ENCODE measurements at places on chromosomes 16 and 17.

GRCh38 chr16:72908362-72909167 is 139.4 kb downstream of the ZFHX3 start:
- DNase-seq = no peak

GRCh38 chr16:4052801-4053293 is 63.4 kb downstream of the ADCY9 start:
- no peak for DNase-seq

DNA sequence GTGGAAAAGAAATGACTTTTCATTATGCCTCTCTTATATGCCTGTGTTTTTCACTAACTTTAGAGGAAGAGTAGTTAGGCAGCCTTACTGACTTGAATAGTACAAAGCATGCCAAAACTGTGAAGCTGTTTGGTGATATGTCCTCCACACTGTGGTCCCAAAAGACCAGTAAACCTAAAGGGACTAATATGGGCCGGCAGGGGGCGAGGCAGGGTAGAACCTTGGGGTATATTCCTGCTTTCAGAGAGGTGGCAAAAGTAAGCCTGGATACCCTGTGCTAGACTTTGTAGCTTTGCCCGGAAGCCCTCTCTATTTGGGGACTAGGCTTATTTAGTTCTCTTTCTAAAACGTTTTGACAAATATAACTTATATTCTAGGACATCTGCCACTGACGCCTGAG is 36.5 kb upstream of the VWA3A start:
- DNase-seq = no peak

DNA sequence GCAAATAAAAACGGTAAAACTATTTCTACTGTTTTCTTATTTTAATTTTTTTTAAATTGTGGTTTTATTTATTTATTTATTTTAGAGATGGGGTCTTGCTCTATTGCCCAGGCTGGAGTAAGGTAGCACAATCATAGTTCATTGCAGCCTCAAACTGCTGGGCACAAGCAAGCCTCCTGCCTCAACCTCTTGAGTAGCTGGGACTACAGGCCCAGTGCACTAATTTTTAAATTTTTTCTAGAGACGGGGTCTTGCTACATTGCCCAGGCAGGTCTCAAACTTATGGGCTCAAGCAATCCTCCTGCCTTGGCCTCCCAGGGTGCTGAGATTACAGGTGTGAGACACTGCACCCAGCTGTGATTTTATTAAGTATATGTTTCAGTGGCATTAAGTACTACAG is 46.5 kb upstream of the MRC2 start:
- no peak for DNase-seq

DNA sequence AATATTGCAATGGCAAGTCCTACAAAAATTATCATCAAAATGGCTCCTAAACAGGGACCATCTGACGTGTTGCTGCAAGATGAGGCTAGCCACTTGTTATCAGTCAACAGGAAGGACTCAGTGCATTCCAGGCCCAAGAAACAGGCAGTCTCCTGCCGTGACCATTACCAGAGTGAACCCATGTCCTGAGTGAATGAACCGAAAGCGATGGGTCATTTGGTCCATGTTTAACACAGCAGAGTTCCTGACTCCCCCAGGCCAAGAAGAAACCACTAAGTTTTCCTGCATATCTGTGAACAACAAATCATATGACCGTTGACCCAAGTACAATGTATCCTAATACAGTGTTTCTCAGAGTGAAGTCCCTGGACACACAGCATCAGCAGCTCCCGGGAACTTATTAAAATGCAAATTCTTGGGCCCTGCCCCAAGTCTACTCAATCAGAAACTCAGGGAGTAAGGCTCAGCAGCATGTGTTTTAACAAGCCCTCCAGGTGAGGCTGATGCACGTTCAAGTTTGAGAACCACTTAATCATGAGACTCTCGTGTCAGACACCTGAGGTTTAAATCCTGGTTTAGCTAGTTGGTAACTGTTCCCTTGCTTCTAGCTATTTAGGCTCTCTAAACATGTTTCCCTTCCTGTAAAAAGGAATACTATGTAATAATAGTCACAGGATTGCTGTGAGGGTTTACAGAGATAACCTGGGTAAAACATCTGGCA is 429.4 kb upstream of the MAF start:
- no peak for DNase-seq

GRCh38 chr17:13582776-13583547 is 18.8 kb downstream of the HS3ST3A1 start:
- no peak for DNase-seq

DNA sequence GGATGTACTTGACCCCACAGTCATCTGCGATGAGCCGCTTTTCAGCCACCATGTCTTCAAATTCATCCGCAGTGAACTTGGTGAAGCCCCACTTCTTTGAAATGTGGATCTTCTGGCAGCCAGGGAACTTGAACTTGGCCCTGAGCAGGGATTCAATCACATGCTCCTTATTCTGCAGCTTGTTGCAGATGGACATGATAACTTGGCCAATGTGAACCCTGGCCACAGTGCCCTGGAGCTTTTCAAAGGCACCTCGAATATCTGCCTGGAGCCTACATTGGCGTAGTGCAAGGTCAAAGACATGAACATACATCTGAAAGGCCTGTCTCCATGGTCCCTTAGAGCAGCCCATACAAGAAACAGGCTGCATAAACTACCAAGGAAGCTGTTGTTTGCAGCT is 1.8 kb upstream of the TENT4B start:
- DNase-seq = no peak

DNA sequence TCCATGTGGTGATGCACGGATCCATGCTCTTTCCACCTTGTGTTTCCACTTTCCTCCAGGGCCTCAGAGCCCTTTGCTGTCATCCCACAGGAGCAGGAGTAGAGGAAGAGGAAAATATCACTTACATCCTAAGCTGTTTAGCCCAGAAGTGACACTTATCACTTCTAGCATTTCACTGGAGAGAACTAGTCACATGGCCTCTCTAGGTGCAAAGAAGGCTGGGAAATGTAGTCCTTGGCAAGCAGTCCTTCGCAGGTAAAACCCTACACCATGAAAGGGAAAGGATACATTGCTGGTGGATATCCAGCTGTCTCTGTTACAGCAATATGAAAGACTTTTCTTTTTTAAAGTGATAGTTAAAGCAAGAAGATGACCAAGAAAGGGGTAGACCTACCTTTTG is 185.9 kb downstream of the RGS9 start:
- no peak for DNase-seq

GRCh38 chr17:29613352-29613837 is 9.3 kb downstream of the CORO6 start:
- DNase-seq = no peak

DNA sequence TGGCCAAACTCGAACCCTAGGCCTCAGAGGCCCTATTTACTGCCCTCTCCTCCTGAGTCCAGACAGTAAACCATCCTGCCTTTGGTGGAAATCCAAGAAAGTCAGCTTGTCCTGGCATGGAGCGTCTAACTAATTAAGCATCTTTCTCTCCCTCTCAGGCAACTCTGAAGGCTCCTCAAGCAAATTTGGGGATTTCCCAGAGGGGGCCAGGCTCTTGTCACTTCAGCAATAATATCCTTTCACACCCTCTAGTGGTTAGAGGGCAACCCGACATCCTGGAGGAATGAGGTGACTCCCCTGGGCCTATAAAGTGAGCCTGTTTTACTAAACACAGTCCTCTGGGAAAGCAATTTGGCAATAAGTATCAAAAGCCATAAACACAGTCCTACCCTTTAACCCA is 60.4 kb downstream of the NOG start:
- DNase-seq = no peak

DNA sequence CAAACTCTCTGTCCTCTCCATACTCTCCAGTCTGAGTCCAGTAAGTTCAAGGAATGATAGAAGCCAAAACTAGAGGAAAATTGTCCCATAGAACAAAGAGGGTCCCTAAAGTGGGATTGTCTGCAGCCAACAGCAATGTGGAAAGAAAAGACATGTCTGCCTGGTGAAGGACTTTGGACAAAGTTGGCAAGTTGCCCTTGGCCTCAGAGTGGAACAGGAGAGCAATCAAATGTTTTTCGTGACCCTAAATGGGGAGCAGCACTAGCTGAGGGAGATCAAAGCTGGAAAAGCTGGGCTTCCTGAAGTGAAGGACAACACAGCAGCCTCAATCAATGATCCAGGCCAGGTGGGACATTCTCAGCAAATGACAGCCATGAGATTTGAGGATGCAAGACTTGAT is 183.5 kb downstream of the CHD9NB start:
- no peak for DNase-seq

DNA sequence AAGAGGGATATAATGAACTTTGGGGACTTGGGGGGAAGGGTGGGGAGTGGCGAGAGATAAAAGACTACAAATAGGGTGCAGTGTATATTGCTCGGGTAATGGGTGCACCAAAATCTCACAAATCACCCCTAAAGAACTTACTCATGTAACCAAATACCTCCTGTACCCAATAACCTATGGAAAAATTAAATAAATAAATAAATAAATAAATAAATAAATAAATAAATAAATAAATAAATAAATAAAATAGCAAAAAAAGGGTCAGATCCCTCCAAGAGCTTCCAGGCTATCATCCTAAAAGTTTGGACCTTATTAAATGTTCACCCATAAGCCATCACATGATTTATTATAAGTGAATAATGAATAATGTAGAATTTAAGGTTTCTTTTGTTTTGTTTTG is 636.1 kb upstream of the C16orf82 start:
- no peak for DNase-seq

DNA sequence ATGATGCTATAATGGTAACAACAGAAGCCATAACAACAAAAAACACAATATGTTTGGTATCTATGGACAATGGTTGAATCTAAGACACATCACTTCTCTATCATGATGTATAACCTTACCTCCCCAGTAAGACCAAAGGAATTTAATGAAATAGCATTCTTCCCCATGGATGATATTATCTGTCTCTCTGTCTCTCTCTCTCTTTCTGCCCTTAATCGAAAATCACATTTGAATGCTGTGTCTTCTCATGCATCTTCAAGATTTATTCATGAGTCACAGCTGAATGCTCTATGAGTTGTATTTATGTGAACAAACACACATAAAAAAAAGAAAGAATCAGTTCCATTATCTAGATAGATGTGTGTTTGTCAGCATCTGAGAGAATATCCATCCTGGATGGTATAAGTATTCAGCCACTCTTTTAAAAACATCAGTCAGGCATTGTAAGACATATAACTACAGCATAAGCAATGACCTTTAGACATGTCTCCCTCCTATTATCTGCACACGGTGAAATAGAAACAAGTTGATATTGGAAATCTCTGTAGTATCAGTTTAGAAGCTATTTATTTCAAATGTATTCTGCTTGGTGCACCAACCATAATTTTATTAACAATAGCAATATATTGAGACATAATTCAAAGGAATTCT is 433.3 kb downstream of the TOX3 start:
- DNase-seq = no peak

DNA sequence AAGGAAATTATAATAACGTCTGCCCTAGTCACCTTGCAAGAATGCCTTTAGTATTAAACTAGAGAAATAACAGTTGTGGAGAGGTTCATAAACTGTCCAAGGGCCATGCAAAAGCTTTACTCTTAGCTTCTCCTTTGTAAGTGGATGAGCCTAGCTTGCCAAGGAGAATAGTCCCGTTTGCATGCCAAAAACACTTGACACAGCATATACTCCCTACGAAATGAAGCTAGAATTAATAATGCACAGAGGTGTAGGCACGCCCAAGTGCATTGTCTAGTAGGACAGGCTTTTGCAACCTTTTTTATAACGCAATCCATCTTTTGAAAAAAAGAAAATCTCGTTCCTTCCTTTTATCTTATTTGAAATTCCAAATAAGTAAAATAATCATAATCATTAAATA is 12.8 kb upstream of the CDRT4 start:
- no peak for DNase-seq

DNA sequence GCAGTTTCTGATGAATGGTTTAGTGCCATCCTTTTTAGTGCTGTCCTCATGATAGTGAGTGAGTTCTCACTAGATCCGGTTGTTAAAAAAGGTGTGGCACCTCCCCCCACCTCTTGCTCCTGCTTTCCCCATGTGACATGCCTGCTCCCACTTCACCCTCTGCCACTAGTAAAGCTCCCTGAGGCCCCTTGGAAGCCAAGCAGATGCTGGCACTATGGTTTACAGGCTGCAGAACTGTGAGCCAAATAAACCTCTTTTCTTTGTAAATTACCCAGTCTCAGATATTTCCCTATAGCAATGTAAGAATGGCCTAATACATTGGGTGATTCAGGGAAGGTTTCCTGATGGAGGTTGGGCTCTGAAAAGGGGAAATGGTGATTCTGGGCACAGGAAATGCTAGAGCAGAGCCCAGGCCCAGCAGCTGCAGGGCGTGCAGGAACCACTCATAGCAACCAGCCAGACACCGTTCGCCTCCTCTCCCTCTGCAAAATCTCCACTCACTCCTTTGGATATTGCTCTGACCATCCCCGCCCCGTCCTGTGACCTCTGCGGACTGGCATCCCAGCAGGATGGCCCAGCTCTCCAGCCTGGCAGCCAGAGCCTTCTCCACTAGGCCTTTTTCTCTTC is 2.6 kb upstream of the ADORA2B start:
- no peak for DNase-seq

GRCh38 chr17:2862197-2862596 is 66.0 kb downstream of the RAP1GAP2 start:
- no peak for DNase-seq

DNA sequence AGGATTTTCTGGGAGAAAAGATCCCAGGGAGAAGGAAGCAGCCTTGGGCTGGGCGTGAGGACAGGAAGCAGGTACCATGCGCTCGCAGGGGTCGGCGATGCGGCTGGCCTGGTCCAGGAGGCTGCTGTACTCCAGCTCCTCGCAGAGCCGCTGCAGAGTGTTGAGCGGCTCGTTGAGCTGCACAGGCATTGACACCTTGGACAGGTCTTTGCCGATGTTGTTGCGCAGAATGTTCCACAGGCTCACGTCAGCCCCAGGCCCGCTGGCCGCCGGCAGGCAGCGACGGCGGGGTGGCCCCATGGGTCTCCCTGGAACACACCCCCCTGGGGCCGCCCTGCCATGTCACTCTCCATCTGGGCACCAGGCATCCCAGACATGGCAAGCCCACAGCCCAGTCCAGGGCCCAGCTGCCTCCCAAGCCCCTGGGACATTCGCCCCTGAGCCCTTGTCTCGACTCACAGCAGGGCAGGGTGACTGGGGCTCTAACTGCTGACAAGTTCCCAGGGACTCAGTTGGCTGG is 8.0 kb downstream of the OSBPL7 start:
- DNase-seq = no peak

- DNase-seq = no peak
These were observed at the start of gene DOC2B for GRCh38 chr17:181245-182049. Gene DOC2B (minus strand): TSS chr17:181650. CDS start chr17:181479, 171 bp downstream.

DNA sequence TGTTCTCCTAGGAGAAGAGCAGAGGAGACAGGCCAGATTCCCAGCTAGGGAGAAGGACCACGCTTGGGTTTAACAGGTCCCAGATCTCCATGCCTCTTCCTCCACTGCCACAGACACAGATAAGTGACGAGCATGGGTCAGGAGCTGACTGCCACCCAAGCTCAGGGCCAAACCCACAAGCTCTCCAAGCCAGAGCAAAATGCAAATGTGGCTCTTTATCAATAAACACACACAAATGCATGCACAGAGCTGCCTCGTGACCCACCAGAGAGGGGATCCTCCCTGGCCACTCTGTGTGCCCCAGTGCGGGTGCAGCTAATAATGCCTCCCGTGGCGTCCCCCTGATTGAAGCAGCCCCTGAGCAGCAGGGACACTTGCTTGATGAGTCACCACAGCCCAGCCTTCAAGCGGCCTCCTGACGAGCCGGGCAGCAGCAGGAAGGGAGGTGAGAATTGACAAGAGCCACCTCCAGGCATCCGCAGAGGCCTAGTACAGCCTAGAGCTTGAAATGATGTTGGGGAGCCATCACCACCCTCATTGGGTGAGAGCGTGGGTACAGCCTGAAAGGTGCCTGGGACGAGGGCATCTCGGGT is 143.9 kb downstream of the CCDC182 start:
- DNase-seq = no peak

GRCh38 chr16:20916289-20916688 is 15.7 kb downstream of the LYRM1 start:
- DNase-seq = no peak

Measured in AG04450 (cell line).